ENCODE measurements at places on chromosomes 6 and 20.

DNA sequence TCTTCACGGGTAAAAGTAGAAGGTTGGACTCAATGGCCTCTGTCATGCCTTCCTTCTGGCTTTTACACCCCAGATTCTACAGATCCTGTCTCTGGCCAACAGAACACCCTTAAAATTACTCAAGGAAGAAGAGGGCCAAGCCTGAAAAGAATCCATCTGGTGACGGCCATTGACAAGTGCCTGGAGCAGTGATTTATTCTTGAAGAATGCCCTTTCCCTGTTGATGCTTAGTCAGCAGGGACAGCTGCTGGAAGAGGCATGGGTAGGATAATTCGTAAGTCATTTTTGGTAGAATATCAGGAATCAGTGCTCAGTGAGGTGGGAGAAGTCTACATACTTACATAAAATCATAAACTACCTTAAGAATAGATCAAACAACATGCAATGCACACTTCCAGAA is 397.9 kb downstream of the SAMD5 start:
- DNase-seq, result no peak

- DNase-seq, result no peak
These were observed 749.5 kb downstream of the KIF16B start for GRCh38 chr20:15823718-15824117.

DNA sequence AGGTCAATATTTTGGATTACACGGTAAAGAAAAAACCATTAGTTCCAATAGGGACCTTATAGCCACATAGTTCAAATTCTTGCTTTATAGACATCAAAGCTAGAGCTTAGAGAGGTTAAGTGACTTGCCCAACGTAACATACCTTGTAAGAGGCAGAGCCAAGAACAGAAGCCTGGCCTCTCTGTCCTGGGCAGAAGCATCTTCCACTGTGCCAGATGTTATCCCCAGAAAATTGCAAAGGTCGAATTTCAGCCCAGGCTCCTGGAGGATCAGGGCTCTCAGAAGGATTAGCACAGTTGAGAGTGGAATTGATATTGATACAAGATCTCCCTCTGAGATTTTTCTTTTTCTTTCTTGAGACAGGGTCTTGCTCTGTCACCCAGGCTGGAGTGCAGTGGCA is 6.1 kb downstream of the SMIM28 start:
- no peak for DNase-seq

GRCh38 chr6:151430886-151431285 is 21.0 kb downstream of the RMND1 start:
- no peak for DNase-seq

DNA sequence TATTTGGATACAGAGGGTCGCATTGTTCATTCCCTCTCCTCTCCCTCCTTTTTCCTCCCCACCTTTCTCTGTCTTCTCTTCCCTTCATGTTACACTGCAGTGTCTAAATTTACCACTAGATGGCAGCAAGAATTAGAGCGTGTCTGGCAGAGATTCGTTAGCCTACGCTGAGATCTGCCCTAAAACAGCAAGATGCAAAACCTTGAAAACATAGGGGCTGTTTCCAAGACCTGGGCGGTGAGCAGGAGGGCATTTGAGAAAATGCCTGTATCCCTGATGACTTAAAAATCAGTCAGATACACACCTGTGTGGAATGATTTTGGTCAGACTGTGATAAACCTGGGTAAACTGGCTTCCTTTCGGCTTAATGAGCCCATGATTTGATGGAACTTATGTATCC is 101.5 kb upstream of the ISM1 start:
- DNase-seq, result no peak

- no peak for DNase-seq
These were observed 8.8 kb downstream of the RAET1L start for GRCh38 chr6:150016324-150017185.

DNA sequence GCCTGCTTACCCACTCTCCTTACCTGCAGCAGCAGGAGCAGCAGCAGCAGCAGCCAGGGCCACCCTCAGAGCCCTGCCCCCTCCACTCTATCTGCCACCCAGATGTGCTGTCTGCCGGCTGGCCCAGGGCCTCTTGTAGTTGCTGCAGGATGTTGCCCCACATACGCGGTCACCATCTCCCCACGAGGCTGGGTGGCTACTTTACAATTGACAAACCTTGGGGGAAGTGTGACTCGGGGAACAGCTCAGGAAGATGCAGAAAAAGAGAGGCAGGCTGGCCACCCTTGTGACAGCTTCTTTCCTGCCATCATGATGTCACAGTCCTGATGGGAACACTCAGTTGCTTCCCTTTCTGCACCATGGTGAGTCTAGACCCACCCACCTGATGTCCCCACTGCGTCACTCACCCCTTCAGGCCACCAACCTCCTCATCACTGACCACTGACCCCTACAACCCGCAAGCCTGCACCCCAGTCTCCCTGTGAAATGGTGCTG is 14.5 kb downstream of the TREM1 start:
- no peak for DNase-seq

All from stimulated activated CD8-positive, alpha-beta memory T cell treated with anti-CD3 and anti-CD28 coated beads, Interleukin-15, amount 100 ng/mL, for 4 hours (primary cell).